ENCODE measurements at places on chromosomes 16 and 17.

- DNase-seq = no peak
Observed at GRCh38 chr17:61570118-61570517, 20.9 kb downstream of the NACA2 start.

GRCh38 chr16:86521236-86522197 is 11.2 kb downstream of the FOXF1 start:
- no peak for DNase-seq

DNA sequence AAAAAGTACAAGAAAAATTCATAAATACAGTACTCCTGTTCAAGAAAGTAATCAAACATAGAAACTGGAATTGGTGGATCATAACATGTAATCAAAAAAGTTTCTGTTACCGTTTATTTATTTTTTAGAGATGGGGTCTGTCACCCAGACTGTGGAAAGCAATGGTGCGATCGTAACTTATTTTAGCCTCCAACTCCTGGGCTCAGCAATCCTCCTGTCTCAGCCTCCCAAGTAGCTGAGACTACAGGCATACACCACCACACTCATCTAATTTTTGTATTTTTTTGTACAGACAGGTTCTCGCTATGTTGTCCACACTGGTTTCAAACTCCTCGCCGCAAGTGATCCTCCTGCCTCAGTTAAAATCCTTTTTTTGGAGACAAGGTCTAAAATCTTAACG is 22.5 kb downstream of the ARHGAP17 start:
- DNase-seq = no peak

- DNase-seq = no peak
Observed at GRCh38 chr17:45391291-45391690, 41.4 kb downstream of the ARHGAP27 start.

GRCh38 chr17:49549311-49549605 is 26.4 kb upstream of the NXPH3 start:
- no peak for DNase-seq

GRCh38 chr16:70697594-70698170 is 11.8 kb upstream of the MTSS2 start:
- no peak for DNase-seq

- DNase-seq = no peak
Observed at GRCh38 chr16:68920349-68920748, 77.0 kb downstream of the TANGO6 start.

- DNase-seq = no peak
Observed at GRCh38 chr17:34241062-34241461, 14.0 kb upstream of the CCL2 start.

Measured in activated CD4-positive, CD25-positive, alpha-beta regulatory T cell treated with anti-CD3 and anti-CD28 coated beads, Interleukin-2, amount 50 U/mL, for 72 hours (primary cell).